NCI-H446 treated with DMSO at 0.1 percent for 48 hours (cell line): ENCODE measurements at places on chromosomes 3 and 15.
A peak's percentile ranks its signal among the peaks of the same experiment; 100 is the strongest.

- no peak for DNase-seq
Measured at GRCh38 chr3:9349321-9350117, 13.3 kb upstream of the THUMPD3 start.

- DNase-seq = no peak
Measured at GRCh38 chr15:73051391-73051806, 864 bp upstream of the NEO1 start.

- DNase-seq = no peak
Measured at GRCh38 chr15:90097475-90097874, 4.8 kb downstream of the IDH2 start.

DNA sequence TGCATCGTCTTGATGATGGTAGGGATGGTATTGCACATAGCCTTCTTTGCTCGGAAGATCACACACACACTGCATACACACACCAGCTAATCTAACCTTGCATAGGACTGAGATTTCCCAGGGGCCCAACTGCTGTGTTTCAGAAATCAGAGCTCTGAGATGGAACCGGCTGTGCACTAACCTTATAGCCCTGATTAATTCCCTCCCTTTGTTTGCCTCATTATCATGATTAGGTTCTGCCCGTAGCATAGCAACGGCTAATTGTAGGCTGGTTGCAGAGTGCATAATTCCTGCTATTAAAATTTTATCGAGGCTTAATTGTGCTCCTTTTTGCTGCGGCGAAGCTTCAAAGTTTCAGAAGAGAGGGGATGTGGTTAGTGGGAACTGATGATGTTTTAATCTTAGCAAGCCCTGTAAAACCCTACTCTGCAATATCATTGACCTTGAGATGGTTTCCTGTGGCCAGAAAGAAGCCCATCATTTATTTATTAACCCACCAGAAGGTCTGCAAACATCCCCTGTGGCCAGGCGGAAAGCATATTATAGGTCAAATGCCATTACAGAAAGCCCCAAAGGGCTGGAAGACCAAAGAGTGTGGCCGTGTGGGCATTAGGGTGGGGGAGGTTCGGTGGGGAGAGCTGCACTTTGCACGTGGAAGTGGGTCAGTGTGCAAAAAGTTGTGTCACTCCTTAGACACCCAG lies 56.2 kb upstream of the GLCE start:
- DNase-seq = no peak

DNA sequence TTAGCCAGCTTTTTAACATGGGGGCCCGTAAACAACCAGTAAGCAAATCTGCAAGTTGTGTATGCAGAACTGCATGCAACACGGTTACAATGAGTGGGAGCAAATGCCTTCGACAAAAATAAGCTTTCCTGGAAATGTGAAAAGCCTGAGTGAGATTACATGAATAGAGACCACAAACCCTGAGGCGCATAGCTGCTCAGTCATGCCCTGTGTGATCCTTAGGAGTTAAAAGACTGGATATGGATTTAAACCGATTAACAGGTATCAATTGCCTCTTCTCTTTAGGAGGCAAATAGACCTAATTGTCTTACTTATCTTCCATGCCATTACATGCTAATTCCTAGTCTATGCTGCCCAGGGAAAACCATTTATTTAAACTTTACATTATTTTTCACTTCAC lies 810.3 kb downstream of the ROBO1 start:
- no peak for DNase-seq

- no peak for DNase-seq
Measured at GRCh38 chr3:37991109-37991508, 523 bp downstream of the VILL start.

DNA sequence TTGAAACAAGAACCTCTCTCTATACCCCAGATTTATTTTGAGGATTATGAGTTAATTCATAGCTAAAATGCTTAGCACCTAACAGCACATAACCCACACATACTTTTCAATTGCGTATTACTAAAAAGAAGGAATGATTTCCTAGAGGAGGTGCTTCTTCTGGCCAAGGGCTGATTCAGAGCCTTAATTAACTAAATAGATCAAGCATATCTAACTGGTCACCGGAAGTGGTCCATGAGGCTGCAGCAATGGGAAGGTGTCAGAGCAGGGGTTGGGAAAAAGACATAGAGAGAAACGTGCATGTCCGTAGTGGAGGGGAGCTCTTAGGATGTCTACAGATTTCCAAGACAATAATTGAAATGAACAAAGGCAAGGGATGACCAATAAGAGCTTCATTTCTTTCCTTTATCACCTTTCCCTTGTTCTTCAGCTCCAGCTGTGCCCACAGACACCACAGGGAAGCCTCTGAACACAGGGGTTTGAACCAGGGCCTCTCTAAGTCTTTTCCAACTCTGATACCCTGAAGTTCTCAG lies 467 bp downstream of the HGD start:
- no peak for DNase-seq

DNA sequence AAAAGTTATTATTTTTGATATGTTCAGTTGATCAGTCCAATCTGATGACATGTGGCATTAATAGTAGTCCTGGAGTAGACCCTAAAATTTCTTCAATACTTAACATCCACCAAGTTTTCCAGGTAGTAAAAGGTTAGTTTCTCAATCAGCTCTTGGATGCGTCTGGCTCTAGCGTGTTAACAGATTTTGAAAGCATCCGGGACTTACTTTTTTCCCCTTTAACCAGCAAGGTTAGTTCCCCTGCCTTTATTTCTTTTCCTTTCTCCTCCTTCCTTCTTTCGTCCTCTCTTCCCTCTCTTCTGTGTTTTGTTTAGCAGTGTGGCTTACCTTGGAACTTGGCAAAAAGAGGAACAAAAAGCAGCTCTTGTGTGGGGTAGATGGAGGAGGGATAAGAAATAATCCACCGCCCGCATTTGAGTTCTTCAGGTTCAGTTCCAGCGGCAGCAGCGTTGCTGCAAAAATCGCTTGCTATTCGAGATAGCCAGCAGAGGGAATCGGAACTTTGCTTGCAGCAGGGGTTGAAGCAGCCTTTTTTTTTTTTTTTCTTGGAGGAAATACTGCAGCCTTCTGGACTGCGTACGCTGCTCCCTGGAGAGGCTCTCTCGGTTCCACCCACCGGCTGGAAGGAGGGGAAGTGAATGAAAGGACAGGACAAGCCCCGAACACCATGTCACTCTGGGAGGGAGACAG lies at the start of gene RBMS3:
TSS of gene RBMS3 (plus strand) at position 668 of the 690 bp plus-strand sequence.
- no peak for DNase-seq

GRCh38 chr3:124557433-124558232 lies 172.6 kb upstream of the UMPS start:
- peak; percentile 90 for DNase-seq

DNA sequence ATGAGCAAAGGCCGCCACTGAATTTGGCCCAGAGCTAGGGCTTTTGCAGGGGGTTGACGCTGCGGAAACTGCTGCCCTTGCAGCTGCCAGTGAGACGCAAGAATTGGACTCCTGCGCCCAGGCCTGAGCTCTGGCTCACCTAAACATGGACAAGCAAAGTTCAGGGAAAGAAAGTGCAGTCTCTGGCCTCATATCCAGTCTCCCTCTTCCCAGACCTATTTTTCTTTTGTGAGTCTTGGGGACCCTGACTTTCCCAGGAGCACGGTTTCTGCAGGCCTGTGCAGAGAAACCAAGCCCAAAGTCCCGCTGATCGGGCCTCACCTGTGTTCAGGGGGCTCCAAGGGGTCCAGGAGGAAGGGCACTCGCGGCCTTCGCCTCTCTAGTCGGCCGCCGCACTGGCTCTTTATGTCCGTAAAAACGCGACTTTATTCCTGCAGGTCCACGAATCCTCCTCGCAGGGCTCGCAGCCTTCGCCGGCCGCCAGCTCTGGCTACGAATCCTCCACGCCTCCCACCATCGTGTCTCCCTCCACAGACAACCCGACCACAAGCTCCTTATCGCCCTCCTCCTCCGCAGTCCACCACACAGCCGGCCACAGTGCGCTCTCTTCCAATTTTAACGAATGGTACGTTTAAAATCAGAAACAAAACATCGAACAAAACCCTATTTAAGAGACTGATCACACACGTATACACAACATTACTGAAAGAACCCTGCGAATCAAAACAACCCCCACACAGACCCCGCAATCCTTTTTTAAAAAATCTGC lies 3.9 kb downstream of the ZIC1 start:
- DNase-seq = no peak

DNA sequence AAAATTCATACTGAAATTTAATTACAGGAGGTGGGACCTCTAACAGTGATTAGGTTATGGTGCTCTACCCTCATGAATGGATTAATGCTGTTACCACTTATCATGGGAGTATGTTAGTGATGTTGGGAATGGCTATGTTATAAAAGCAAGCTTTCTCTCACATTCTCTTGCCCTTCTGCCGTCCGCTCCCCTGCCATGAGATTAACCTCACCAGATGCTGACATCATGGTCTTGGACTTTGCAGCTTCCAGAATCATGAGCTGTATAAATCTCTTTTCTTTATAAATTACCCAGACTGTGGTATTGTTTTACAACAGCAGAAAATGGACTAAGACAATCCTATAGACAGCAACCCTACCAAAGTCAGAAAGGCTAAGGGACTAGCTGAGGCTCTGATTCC lies 884.8 kb downstream of the FHIT start:
- no peak for DNase-seq

DNA sequence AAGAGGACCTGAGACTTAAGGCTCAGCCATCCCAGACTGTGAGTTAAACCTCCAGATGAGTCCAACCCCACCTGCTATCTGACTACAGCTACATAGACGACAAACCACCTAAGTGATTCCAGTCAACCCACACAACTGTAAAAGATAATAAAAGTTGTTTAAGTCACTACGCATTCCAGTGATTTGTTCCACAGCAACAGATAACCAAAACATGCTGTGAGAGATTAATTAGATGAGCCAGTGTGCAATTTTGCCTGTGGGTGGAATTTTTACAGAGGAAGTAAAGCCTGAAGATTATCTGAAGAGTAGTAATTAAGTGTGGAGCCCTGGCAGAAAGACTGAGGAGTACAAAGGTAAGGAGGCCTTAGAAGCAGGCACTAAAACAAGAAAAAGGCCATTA lies 5.4 kb downstream of the BTBD1 start:
- no peak for DNase-seq

DNA sequence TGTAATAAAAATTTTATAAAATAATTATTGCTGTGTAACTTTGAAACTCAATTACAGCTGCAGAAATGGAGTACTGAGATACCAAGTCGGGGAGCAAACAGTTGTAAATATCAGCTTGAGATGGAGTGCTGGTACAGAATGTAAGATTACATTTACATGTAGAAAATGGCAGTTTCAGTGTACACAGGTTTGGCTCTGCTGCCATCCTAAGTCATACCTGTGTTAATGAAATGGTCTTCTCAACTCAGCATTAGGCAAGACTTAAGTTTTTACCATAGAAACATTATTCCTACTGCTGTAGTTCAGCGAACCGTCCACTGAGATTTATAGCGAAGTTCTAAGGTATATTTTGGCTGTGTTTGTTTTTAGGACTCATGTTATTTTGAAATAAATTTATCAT lies 110.1 kb upstream of the TBL1XR1 start:
- DNase-seq = no peak

- DNase-seq = no peak
Measured at GRCh38 chr15:61169904-61170695, 59.0 kb downstream of the RORA start.

GRCh38 chr3:71050538-71051258 lies 532.8 kb downstream of the FOXP1 start:
- no peak for DNase-seq

DNA sequence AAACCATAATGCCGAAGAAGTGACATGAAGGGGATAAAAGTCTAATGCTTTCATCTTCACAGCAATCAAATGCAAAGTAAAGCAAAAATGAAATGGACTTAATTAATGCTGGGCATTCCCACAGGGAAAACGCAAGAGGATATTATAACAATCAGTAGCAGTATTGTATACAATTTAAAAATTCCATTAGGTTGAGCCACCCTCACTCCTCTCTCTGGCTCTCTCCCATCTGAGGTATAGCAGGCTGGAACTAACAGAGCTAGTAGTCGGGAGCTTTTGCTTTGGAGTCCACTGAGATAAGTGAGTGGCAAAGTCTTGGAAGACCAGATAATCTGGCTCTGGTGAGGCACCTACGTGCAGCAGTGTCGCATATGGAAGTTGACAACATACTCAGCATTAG lies 33.9 kb downstream of the DET1 start:
- DNase-seq = no peak

- DNase-seq = peak; percentile 25
Measured at GRCh38 chr15:45399381-45400212, 21.3 kb upstream of the GATM start.

DNA sequence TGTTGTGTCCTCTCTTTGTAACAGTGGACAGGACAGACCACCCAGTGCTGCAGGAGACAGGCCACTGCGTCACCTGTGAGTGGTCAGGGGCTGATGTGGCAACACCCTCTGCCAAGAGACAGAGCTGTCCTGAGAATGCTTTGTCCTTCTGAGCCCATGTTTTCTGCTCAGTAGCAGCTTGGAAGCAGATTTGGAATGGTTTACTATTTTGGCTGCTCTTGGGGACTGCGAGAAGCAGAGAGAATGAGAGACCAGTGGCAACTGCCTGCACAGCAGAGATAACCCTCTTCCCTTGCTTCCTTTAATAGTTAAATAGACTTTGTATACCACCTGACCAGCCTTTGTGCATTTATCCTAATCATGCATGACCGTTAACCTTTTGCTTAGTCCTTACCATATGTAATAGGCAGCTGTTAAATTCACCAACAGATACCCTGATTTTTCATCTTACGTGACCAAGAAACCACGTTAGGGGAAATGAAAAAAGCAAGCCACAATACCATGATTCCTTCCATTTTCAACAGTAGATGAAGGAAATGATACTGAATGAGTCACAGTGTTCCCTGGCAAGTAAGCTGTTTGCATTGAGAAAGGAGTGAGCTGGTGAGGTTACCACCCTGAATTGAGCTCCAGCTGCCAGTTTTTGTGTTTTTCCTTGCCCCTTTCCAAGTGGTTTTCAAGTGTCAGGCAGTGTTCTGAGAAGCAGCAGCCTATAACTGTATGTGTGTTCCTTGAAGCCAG lies 35.5 kb downstream of the B3GALNT1 start:
- peak; percentile 81 for DNase-seq

GRCh38 chr3:193400304-193400703 lies 21.8 kb upstream of the ATP13A5 start:
- no peak for DNase-seq

GRCh38 chr15:40941528-40942336 lies 11.5 kb upstream of the CHAC1 start:
- DNase-seq = no peak

DNA sequence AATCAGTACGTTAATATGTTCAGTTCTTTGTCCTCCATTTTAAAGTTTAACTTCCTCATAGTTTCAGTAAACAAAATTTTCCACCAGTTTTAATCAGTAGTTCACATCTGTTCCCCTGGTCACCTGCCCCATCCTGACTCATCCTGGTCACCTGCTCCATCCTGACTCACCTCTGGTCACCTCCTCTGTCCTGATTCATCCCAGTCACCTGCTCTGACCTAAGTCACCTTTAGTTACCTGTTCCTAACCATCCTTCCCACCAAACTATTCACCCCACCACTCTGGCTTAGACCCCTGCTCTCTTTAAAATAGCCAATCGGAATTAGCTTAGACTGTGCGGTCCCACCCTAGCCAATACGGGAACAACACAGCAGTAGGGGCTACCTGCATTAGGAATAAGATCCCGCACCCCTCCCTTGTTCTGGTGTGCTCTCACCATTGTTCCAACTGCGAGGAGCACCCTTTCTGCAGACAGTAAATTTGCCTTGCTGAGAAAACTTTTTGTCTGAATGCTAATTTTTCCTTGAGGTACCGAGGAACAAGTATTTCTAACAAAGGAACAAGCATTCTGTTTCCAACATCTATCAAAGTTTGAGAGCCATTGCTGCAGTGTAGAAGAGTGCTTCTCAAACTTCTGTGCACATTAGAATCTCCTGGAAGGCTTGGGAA lies 169.3 kb downstream of the ADAMTS17 start:
- no peak for DNase-seq
